Activated CD4-positive, alpha-beta T cell treated with anti-CD3 and anti-CD28 coated beads for 24 hours (primary cell): ENCODE measurements at places on chromosomes 16 and 17.

DNA sequence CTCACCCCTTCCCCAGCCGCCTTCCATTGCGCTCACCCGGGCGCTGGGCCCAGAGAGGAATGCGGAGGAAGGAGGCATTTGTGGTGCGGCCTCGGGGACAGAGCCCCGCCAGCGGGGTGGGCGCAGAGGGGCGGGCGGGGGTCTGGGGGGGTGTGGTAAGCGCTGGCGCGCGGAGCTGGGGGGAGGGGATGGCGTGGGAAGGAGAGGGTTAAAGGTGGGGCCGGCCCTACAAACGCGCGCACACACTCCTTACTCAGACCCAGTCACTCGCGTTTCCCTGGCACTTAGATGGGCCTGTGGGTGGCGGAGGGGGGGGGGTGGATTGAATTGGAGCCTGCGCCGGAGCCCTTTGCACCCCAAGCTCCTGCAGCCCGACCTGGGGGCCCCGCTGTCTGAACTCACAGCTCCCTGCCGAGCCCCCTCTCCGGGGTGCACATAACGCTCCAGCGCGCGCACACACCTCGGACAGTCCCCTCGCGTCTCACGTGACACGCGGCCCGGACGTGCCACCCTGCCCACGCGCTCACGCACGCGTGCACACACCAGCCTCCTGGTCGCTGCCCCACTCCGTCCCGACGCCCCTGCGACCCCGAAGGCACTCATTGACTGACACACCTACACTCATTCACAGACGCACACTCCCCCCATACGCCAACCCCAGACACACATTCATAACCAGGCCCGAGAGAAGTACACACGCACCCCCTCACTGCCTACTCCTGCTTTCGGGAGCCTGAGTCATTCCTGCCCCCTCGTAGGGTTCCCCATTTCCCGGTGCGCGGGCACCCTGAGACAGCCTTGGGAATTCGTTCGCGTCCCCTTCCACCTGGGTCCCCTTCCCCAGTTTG, 844 bp downstream of the TBKBP1 start:
- DNase-seq: peak; percentile 46

- peak; percentile 31 for DNase-seq
These were observed 43.4 kb upstream of the ICAM2 start for GRCh38 chr17:64063766-64064224.

GRCh38 chr16:49731911-49732310, 124.0 kb downstream of the ZNF423 start:
- DNase-seq: no peak

GRCh38 chr17:40947929-40948328, 10.5 kb upstream of the KRT23 start:
- DNase-seq: no peak

- no peak for DNase-seq
These were observed 17.4 kb upstream of the OR1F1 start for GRCh38 chr16:3170440-3171180.

- no peak for DNase-seq
These were observed 3.5 kb downstream of the CHMP6 start for GRCh38 chr17:80995131-80995530.
